ENCODE measurements at places on chromosomes 6 and 20.

DNA sequence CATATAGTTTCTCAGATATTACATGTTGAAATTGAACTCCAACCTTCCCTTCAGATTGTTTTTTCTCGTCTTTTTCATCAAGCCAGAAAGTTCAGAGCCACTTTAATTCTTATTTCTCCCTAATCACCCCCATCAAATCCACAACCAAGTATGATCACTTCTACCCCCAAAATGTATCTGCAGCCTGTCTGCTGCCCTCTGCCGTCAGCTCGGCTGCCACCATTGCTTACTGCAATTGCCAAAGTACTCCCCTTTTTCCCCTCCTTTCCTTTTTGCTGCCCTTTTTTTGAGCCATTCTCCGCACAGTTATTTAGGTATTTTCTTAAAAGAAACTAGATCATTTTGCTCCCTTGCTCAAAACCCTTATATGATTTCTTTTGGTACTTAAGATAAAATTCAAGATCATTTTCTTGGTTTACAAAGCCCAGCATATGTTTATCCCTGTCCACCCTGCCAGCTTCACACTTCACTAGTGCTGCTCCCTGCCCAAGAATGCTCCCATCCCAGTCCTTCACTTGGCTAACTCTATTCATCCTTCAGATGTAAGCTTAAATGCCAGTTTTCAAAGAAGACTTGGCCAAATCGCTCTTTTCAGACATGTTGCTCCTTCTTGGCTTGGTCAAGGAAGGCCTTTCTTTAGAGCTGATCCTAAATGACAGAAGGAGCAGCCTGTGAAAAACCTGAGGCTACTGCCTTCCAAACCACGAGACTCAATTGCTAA, 63.7 kb downstream of the SH3BGRL2 start:
- no peak for DNase-seq

GRCh38 chr6:92840246-92840930, 579.0 kb downstream of the EPHA7 start:
- DNase-seq, result no peak

- no peak for DNase-seq
Measured at GRCh38 chr20:62938105-62938888, at the start of gene GID8. TSS of gene GID8 (plus strand) at chr20:62938147. CDS start at chr20:62941503, 3,356 bp downstream.

DNA sequence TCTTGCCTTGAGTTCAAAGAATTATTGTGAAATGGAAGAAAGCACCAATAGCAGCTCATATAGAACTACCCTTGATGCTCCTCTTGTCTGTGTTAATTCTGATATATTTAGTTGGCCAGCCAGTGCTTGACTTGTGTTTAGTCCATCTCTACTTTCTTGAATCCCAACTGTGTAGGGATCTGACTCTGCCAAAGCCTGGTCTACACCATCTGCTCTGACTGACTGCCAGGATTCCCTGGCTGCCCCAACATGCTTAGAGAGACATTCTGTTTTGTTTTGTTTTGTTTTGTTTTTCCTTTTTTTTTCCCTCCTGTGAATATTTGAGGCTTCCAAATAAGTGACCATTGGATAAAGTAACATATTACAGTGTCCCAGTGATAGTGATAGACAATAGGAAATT, 953.7 kb upstream of the MANEA start:
- no peak for DNase-seq

- DNase-seq, result no peak
Measured at GRCh38 chr6:3627501-3627900, 124.0 kb downstream of the PXDC1 start.

DNA sequence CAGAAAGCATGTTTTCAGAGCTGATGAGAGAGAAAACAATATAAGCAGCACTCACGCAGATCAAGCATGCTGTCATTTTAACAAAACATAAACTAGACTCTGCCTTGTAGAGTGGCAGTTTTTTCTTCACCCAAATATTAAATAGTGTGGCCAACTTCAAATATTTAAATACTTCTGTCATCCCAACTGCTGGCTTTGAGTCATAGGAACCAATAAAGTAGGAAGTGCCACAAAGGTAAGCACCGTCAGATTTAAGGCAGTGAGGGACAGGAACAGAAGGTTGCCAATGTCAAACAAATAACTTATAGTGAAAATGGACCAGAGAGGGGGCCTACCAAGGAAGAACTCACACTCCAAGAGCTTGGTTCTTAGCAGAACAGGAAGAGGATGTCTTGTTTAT, 222.2 kb downstream of the PKHD1 start:
- DNase-seq, result no peak

DNA sequence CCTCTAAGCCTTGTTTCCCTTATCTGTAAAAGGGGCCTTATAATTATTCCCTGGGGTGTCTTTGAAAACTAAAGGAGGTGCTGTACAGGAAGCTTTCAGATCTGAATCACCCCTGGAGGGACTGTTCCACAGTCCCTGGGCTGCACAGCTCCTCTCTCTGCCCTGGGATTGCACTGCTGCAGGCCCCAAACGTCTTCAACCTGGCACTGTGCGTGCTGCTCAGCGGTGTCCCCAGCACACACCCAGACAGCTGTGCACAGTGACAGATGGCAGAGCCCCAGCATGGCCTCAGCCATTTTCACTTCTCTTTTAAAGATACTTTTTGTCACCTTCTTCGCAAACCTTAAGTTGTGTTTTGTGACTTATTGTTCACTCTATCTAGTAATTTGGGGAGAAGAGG, 50.7 kb upstream of the INSM1 start:
- DNase-seq, result no peak

- DNase-seq, result no peak
Measured at GRCh38 chr6:132950566-132950965, 136.2 kb downstream of the RPS12 start.

- no peak for DNase-seq
Measured at GRCh38 chr20:6575912-6576401, 191.5 kb upstream of the BMP2 start.

DNA sequence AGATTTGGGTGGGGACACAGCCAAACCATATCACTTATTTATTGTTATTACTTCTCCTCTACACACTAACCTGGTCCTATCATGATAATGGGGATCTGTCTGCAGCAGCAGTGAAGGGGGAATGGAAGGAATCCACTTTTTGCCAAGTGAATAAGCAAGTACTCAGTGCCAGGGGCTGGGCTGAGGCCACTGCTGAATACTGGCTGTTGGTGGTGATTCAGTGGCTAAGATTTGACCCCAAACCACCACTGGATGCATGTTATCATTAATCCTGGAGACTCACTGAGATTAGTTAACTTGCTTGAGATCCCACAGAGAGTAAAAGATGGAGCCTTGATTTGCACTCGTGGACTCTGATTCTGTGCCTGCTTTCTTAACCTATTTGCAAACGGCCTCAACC, 127.7 kb downstream of the TSHZ2 start:
- DNase-seq, result no peak

DNA sequence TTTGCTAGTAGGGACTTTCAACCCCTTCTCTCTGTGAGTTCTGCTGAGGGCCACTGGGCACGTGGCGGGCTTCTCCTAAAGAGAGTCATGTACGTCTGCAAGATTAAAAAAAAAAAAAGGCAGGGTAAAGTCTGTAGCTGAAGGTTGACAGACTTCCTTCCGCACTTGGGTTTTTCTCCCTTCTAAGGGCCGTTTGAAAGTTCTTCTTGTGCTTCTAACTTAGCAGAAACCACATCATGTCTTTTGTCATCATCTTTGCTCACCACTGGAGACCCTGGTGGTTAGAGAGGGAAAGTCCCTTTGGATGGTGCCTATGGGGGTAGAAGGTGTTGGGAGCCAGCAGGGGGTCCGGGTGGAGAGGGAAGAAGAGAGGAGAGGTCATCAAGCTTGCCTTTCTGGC, 31.4 kb downstream of the PRDM1 start:
- DNase-seq, result peak; percentile 25

DNA sequence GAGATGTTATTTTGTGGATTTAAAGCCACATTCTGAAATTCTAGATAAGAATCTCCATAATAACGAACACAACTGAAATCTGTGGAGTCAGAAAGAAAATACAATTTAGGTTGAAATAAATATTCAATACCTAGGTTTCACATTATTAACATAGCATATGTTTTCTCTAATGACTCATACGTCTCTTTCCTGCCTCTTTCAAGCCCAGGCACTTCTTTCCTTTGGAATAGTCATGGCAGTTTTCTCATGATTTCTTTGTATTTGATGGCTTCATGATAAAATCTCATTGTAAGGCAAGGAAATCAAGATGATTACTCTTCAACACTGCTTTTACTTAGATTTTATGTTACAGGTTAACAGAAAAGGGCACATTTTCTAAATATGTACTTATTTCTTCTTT, 803.7 kb downstream of the PHF3 start:
- no peak for DNase-seq

DNA sequence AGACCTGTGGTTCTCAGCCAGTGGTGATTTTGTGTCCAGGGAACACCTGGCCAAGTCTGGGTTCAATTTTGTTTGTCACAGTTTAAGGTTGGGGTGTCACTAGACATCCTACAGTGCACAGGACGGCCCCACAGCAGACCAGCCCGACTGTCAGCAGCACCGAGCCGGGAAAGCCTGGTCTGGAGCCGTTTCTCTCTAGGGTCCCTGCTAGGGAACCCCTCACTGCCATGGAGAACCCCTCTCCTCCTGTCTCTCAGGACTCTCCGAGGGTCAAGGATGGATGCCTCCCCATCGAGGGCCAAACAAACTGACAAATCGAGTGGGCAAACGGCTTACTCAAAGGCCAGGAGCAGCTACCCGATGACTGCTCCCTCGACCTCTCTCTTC, 15.8 kb upstream of the STX16 start:
- DNase-seq, result no peak

DNA sequence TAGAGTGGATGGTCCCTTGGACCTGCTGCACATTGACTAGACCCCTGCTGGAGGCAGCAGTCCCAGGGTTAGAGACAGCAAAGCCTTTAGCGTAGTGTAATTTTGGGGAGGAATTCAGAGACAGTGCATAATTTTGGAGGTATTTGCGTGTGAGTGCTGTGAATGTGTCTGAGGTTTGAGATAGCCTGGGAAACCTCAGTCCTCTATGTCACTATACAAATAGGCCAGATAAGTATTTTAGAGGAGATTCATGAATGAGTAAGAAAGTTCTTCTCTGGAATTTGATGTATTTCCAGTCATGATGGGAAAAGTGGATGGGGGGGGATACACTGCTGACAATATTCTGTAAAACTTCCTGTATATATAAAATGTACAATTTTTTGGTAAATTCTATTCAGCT, 25.8 kb upstream of the MTRF1L start:
- DNase-seq, result no peak

- DNase-seq, result no peak
Measured at GRCh38 chr6:65631711-65632110, 75.3 kb downstream of the EYS start.

GRCh38 chr6:27782748-27783147, 129.4 kb downstream of the OR2B2 start:
- no peak for DNase-seq

GRCh38 chr6:15776458-15776980, 113.7 kb upstream of the DTNBP1 start:
- no peak for DNase-seq

DNA sequence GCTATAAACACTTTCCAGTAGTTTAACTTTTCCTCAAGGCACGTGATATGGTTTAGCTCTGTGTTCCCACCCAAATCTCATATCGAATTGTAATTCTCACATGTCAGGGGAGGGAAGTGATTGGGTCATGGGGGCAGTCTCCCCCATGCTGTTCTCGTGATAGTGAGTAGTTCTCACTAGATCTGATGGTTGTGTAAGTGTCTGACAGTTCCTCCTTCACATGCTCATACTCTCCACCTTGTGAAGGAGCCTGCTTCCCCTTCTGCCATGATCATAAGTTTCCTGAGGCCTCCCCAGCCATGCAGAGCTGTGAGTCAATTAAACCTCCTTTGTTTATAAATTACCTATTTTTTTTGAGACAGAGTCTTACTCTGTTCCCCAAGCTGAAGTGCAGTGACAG, 127.9 kb downstream of the DTNBP1 start:
- no peak for DNase-seq

GRCh38 chr6:16921399-16922110, 160.3 kb upstream of the ATXN1 start:
- DNase-seq, result no peak

DNA sequence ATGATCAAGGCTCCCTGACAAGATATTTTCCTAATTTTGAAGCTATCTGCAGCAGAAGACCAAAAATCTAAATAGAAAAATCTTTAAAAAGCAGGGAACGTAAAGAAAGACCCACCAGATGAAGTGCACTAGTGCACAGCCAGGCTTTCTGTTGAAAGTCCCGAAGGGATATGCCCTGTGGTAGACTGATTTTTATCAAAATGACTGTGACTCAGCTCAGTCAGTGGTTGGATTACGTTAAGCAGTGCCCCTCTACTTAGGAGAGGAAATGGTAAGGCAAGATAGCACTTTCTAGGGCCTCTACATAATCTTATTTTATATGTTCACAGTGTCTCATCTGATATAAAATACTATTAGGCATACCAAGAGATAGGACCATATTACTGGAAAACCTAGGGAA, 123.4 kb upstream of the RAB32 start:
- DNase-seq, result no peak

- DNase-seq, result no peak
Measured at GRCh38 chr20:62602550-62602949, 39.8 kb upstream of the SLCO4A1 start.

GRCh38 chr6:122610690-122611455, 668 bp downstream of the PKIB start:
- DNase-seq, result no peak

DNA sequence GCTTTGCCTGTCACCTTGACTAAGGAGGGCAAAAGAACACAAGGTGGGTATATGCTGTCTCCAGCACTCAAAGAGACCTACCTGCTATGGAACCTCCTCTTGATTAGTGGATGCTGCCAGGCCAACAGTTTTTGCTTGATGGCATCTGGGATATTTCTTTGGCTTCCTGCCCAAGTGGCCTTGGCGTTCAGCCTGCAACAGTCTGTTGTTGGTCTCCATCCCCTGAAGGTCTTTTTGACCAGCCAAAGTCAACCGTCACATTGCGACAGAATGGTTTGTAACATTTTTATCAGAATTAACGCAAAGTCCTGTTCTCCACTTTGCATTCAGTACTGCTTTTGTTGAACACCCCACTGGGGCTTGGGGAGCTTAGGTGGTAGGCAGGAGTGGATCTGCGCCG, 37.1 kb downstream of the SERPINB1 start:
- DNase-seq, result no peak

DNA sequence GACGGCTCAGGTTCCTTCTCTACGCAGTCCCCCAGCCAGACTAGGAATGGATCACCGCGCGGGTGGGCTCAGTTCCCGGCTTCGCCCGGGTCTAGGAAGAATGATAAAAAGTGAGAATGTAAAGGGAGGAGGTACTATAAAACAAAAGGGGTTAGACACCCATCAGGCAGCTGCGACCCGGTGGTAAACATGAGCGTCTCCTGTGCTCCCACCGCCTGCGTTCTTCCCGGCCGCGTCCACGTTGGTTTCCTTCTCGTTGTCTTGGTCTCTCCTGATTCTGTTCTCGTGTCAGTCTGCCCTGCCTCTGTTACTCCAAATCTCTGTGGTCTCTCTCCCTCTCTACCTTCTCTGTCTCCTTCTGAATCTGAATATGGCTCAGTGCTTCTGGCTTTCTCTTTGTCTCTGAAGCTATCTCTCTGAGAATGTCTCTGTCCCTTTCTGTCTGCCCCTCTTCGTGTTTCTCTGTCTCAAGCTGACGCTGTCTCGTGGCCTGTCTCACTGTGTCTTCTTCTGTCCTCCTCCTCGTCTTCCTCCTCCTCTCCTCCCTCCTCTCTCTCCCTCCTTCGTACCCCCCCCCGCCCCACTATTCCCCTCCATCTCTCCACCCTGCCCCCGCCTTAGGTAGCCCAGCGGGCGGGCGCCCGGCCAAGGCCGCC, 41.6 kb upstream of the FOXP4 start:
- DNase-seq, result no peak

All from stimulated activated CD4-positive, alpha-beta T cell treated with anti-CD3 and anti-CD28 coated beads, Interleukin-1b, Interleukin-23, amount 100 ng/mL, for 1 hour (primary cell).